ENCODE measurements at places on chromosomes 7 and 10.

GRCh38 chr7:109318136-109318535, 748.5 kb downstream of the DNAJB9 start:
- no peak overlapping the region for H3K27ac ChIP-seq
- no peaks in the 10 kb centered on the region for H3K27me3 ChIP-seq
- no peaks in the 10 kb centered on the region for H3K36me3 ChIP-seq
- no peak for DNase-seq

DNA sequence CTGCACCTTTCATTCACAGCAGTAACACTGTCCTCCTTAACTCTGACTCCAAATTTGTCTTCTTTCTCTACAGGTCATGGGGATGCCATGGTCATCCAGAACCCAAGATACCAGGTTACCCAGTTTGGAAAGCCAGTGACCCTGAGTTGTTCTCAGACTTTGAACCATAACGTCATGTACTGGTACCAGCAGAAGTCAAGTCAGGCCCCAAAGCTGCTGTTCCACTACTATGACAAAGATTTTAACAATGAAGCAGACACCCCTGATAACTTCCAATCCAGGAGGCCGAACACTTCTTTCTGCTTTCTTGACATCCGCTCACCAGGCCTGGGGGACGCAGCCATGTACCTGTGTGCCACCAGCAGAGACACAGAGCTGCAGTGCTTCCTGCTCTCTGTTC, 156.2 kb upstream of the PRSS1 start:
- no peaks in the 10 kb centered on the region for H3K36me3 ChIP-seq
- no peak for DNase-seq
- H3K4me1 ChIP-seq, result no peaks in the 10 kb centered on the region
- H3K27ac ChIP-seq, result no peak overlapping the region
- H3K4me3 ChIP-seq, result no peak overlapping the region

DNA sequence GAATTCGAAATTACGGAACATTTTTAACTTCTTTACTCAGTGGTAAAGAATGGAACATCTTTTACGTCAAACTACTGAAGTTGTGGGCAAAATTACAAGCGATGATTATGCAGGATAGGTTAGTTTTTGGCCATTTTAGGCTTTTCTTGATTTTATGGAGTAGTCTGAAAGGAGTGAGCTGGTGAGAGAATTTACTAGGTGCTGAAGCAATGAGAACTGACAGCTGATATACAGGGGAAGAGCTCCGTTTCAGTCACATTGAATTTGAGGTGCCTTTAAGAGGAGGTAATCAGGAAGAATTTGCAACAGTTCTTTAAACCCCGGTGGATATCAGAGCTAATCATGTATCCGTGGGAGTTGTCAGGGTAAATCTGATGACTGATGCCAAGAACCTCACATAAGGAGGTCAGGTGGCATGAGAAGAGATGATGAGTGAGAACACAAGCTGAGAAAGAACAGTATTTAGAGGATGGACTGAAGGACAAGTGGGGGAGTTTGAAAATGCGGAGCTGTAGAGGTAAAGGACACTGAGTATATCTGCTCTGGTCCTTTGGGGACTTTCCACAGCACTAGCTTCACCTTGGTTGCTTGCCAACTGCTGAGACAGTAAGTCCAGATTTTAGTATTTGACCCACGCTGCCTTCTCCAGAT, 104.3 kb downstream of the AHR start:
- no peaks in the 10 kb centered on the region for H3K4me1 ChIP-seq
- H3K27ac ChIP-seq, result no peak overlapping the region
- DNase-seq, result no peak
- no peaks in the 10 kb centered on the region for H3K36me3 ChIP-seq
- no peaks in the 10 kb centered on the region for H3K27me3 ChIP-seq
- H3K4me3 ChIP-seq, result no peak overlapping the region

GRCh38 chr10:13113544-13113943, 13.6 kb downstream of the OPTN start:
- no peak overlapping the region for H3K27ac ChIP-seq
- no peaks in the 10 kb centered on the region for H3K4me1 ChIP-seq
- H3K27me3 ChIP-seq, result no peaks in the 10 kb centered on the region
- H3K36me3 ChIP-seq, result peaks cover 64% of the 10 kb centered on the region
- H3K4me3 ChIP-seq, result no peak overlapping the region

GRCh38 chr10:123536176-123536845, 129.8 kb upstream of the GPR26 start:
- peak; percentile 13 for DNase-seq
- no peak overlapping the region for H3K4me3 ChIP-seq
- no peaks in the 10 kb centered on the region for H3K36me3 ChIP-seq
- no peaks in the 10 kb centered on the region for H3K4me1 ChIP-seq

DNA sequence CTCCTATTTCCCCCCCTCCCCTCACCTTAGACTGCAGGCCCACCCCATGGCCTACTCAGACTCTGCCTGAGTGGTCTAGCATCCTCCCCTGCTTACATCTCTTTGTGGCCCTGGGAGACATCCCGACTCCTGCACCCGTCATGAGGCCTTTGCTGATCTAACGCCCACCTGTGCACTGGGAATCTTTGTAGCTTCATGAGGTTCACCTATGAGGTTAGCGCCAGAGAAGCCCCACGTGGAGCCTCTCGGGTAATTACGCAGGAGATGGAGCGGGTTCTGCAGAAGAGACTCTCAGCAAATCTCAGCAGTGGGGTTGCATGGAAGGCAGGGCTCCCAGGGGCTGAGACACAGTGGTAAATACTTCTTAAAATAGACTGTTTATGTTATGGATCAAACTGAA, 43.5 kb upstream of the HSPA12A start:
- no peaks in the 10 kb centered on the region for H3K27me3 ChIP-seq
- no peaks in the 10 kb centered on the region for H3K36me3 ChIP-seq
- H3K4me1 ChIP-seq, result no peaks in the 10 kb centered on the region
- no peak overlapping the region for H3K27ac ChIP-seq
- no peak overlapping the region for H3K4me3 ChIP-seq

DNA sequence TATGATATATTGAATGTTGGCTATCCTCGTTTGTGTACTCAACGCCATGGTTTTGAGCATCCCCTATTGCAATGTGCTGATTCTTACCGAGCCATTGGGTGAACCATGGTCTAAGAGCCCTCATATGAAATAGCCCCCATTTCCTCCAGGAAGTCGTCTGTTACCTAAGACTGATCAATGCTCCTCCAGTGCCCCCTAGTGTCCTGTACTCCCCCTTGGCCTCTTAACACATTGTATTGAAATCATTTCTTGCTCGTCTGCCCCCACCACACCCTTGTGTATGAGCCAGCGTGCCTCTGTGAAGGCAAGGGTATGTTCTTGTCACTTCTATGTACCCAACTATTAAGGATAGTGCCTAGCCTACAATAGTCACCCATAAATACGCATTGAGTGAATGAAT, 11.2 kb upstream of the SLC35B4 start:
- no peaks in the 10 kb centered on the region for H3K36me3 ChIP-seq
- no peaks in the 10 kb centered on the region for H3K4me1 ChIP-seq
- H3K27ac ChIP-seq, result no peak overlapping the region
- peak; percentile 89 for DNase-seq
- no peak overlapping the region for H3K4me3 ChIP-seq
- H3K27me3 ChIP-seq, result no peaks in the 10 kb centered on the region

- DNase-seq, result no peak
- no peaks in the 10 kb centered on the region for H3K27me3 ChIP-seq
- peaks cover 6% of the 10 kb centered on the region for H3K36me3 ChIP-seq
- H3K4me3 ChIP-seq, result no peak overlapping the region
Measured at GRCh38 chr10:24407928-24408327, 199.0 kb downstream of the KIAA1217 start.

DNA sequence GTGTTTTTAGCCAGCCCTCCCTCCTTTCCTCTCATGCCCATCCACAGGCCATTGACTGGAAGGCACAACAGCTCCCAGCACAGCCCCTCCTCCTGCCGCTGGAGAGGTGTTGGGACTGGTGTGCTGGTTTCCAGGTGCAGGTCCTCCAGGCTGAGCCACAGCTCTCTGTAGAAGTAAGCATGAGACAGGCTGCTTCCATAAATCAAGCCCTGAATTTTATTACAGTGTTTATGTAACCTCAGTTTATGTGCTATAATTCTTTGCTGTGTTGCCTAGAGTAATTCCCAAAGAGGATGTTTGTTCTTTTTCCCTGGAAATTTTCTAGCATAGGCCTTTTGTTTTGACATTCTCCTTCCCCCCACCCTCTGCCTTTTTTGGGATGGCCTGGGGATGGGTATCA, 445.8 kb downstream of the AUTS2 start:
- no peak overlapping the region for H3K27ac ChIP-seq
- H3K27me3 ChIP-seq, result no peaks in the 10 kb centered on the region
- H3K4me3 ChIP-seq, result no peak overlapping the region
- no peaks in the 10 kb centered on the region for H3K4me1 ChIP-seq
- no peaks in the 10 kb centered on the region for H3K36me3 ChIP-seq
- peak; percentile 78 for DNase-seq

GRCh38 chr7:127690337-127690736, 38.3 kb downstream of the SND1 start:
- H3K4me3 ChIP-seq, result no peak overlapping the region
- no peak for DNase-seq
- H3K36me3 ChIP-seq, result peaks cover 86% of the 10 kb centered on the region
- no peaks in the 10 kb centered on the region for H3K27me3 ChIP-seq
- no peaks in the 10 kb centered on the region for H3K4me1 ChIP-seq
- no peak overlapping the region for H3K27ac ChIP-seq

GRCh38 chr7:99005776-99006175, 127.4 kb downstream of the TRRAP start:
- no peaks in the 10 kb centered on the region for H3K27me3 ChIP-seq
- H3K36me3 ChIP-seq, result peaks cover 71% of the 10 kb centered on the region
- DNase-seq, result peak; percentile 28
- no peak overlapping the region for H3K27ac ChIP-seq
- no peaks in the 10 kb centered on the region for H3K4me1 ChIP-seq
- H3K4me3 ChIP-seq, result no peak overlapping the region

- H3K27me3 ChIP-seq, result no peaks in the 10 kb centered on the region
- DNase-seq, result peak; percentile 68
- H3K4me1 ChIP-seq, result peaks cover 4% of the 10 kb centered on the region
- no peaks in the 10 kb centered on the region for H3K36me3 ChIP-seq
Measured at GRCh38 chr10:44056967-44057805, 327.7 kb downstream of the CXCL12 start.

DNA sequence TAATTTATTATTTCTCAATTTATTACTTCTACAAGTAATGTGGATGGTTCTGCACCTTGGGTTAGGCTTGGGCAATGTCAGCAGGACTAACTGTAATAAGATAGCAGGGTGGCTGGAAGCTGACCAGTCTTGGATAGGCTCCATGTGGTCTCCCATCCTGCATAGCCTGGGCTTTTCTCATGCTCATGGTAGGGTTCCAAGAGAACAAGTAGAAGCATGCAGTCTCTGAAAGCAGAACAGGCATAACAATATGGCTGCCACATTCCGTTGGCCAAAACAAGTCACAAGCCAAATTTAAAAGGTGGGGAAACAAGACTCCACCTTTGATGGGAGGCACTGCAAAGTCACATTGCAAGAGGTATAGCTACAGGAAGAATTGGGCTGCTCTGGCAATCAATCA, 98.6 kb upstream of the MDFIC start:
- H3K4me3 ChIP-seq, result no peak overlapping the region
- no peaks in the 10 kb centered on the region for H3K27me3 ChIP-seq
- no peaks in the 10 kb centered on the region for H3K36me3 ChIP-seq
- H3K27ac ChIP-seq, result no peak overlapping the region
- DNase-seq, result peak; percentile 48

- no peak overlapping the region for H3K4me3 ChIP-seq
- no peaks in the 10 kb centered on the region for H3K4me1 ChIP-seq
- no peaks in the 10 kb centered on the region for H3K36me3 ChIP-seq
- DNase-seq, result no peak
- H3K27ac ChIP-seq, result no peak overlapping the region
- no peaks in the 10 kb centered on the region for H3K27me3 ChIP-seq
Measured at GRCh38 chr7:81908220-81908619, 138.4 kb upstream of the HGF start.

- H3K4me1 ChIP-seq, result no peaks in the 10 kb centered on the region
- H3K36me3 ChIP-seq, result no peaks in the 10 kb centered on the region
- DNase-seq, result no peak
- H3K27me3 ChIP-seq, result no peaks in the 10 kb centered on the region
Measured at GRCh38 chr10:24849051-24849450, 103.4 kb downstream of the PRTFDC1 start.

DNA sequence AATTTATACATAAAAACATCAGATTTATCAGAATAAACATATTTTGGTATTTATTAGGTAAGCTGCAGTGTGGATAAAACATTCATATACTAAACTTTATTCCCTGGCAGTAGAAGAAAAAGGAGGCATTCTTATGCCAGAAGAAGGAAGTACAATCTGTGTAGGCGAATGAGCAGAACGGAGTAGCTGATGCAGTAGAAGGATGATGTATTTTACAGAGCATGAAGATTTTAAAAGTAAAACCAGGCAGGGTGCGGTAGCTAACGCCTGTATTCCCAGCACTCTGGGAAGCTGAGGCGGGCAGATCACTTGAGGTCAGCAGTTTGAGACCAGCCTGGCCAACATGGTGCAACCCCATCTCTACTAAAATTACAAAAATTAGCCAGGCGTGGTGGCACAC, 294.9 kb upstream of the MKLN1 start:
- H3K4me1 ChIP-seq, result no peaks in the 10 kb centered on the region
- no peak for DNase-seq
- H3K36me3 ChIP-seq, result no peaks in the 10 kb centered on the region
- H3K4me3 ChIP-seq, result no peak overlapping the region
- no peak overlapping the region for H3K27ac ChIP-seq

DNA sequence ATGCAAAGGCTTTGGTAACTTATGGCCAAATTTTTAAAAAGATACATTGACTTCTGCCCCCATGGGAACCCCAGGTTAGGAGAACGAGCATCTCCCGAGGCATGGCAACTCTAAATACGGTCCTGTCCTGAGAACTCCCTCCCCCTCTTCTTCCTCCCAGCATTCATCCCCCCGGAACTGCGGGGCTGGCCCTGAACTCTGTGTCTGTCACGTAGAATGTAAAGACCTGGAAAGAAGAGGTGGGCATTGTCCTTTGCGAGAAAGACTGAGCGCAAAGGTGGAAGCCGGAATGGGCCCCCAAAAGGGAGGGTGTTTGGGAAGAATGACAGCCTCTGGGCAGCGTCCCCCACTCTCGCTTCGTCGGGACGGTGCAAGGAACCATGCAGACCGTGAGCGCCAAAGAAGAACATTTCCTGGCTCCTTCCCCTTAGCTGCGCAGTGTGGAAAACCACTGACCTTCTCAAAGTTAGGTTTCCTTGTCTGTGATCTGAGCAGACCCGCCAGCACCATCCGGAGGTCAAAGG, 21.0 kb downstream of the SHH start:
- no peak overlapping the region for H3K27ac ChIP-seq
- no peaks in the 10 kb centered on the region for H3K4me1 ChIP-seq
- H3K27me3 ChIP-seq, result peaks cover 19% of the 10 kb centered on the region
- no peaks in the 10 kb centered on the region for H3K36me3 ChIP-seq
- H3K4me3 ChIP-seq, result no peak overlapping the region
- no peak for DNase-seq

GRCh38 chr10:70827086-70827757, 11.5 kb downstream of the SGPL1 start:
- DNase-seq, result no peak
- no peak overlapping the region for H3K27ac ChIP-seq
- H3K27me3 ChIP-seq, result no peaks in the 10 kb centered on the region
- peaks cover 80% of the 10 kb centered on the region for H3K36me3 ChIP-seq
